Stimulated activated naive CD4-positive, alpha-beta T cell treated with Interleukin-2 at 50 U/mL for 16 hours (primary cell): ENCODE measurements at places on chromosomes 7 and 10.

DNA sequence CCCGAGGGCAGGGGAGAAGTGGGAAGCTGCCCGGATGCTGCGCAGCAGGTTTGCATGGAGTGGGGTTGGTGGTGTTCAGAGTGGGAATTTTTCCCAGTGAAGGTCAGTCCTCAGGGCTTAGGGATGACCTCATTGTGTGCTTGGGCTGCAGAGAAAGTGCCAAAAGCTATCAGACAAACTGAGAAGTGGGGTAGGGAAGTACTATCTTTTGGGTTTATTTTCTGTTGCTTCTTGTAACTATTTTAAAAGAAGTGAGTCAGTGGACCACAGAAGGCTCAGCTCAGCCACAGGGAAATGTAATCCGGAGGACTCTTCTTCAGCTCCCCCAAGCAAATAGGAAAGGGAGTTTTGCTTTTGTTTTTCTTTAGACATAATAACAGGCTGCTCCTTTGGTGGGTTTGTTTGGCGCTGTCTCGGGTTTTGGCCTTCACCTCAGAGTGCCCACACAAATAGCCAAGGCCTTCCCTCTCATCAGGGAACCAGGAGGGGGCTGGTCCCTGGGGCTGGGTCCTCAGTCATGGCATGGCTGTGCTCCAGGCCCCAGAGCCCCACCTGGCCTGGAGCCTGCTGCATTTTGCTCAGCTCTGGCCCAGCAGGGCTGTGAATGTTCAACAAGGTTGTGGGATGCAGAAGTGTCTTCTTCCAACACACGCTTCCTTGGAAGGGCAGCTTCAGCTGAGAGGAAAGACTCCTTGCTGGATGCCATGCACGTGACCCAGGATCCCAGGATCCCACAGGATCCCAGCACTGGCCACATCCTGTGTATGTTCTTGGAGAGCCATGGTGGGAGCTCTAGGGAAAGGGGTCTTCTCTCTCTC is 5.4 kb upstream of the FAM170B start:
- DNase-seq, result no peak

- no peak for DNase-seq
Measured at GRCh38 chr10:58608826-58609531, 96.3 kb downstream of the BICC1 start.

GRCh38 chr10:61733358-61733940 is 70.7 kb downstream of the CABCOCO1 start:
- no peak for DNase-seq

DNA sequence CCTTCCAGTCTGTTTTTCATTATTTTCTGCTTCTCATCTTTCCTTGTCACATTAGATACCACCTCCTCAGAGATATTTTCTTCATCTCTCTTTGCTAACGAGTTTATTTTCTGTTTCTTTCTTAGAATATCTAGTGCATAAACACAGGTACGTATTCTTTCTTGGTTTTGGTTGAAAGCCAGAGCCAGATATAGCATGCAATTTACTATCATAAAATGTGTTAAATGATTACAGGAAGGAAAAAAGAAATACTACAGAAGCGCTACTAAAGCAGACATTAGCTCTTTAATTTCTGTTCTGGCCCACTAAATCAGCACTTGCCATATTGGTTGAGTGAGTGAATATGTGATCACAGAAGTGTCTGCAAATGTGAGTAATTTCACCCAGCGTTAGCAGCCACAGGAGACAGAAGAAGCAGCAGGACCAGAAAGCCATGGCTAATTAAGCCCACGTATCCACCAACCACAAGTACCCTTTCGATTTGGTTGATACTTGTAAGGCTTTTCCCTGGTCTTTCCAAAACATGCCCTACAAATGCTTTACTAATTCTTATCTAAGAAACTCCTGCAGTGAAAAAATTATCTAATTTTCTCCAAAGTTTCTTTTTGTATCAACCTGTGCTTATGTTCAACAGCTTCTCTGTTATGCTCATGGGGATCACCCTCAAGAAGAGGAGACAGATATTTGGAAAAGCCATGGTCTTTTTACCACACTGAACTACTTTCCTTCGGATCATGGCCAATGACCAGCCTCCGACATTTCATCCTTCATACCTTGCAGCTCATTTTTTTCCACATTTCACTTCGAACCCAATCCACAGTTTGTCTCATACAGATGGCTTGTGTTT is 23.1 kb upstream of the MACC1 start:
- no peak for DNase-seq

GRCh38 chr7:19128856-19129255 is 11.4 kb upstream of the TWIST1 start:
- no peak for DNase-seq

GRCh38 chr7:85600395-85600794 is 413.5 kb upstream of the SEMA3D start:
- DNase-seq, result no peak

DNA sequence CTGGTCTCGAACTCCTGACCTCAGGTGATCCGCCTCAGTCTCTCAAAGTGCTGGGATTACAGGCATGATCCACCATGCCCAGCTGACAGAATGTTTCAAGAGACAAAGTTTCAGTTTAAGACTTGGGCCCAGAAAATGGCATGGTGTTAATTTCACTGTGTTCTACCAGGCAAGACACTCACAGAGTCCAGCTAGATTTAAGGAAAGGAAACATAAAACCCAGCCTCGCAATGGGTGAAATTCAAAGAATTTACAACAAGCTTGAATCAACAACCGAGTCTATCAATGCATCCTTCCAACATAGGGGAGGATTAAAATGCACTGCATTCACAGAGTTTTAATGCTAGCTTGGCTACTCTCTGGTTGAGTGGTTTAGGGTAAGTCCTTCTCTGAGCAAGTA is 764.0 kb downstream of the XPNPEP1 start:
- no peak for DNase-seq

GRCh38 chr10:22338185-22338900 is 7.0 kb upstream of the SPAG6 start:
- DNase-seq, result no peak

- DNase-seq, result no peak
Measured at GRCh38 chr7:100951888-100952560, 2.7 kb downstream of the MUC3A start.

DNA sequence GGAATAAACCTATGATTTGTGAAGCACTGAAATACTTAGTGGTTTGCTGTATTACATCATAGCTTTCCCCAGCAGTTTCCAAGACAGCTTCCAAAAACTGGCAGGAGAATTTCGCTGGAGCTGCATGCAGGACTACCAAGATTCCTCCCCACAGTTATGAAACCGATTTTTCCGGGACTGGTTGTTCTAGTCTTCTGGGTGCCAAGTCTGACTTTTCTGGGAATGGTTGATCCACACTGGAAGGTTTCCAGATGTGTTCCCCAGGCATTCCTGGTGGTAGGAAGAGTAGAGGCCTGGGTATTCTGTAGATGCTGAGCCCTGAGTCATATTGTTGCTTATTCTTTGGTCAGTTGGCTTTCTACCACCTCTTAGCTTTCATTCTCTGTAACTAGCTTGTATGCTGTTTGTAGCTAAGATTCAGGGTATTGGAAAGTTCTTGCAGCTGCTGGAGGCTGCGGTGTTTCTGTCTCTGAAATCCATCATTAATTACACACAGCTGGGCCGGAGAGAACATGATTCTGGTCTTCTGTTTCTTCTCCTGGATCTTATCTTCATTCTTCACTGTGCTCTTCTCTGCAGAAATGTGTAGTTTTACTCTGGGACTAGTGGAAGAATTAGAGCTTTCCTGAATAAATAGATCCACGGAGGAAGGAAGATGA is 6.3 kb downstream of the ABCC2 start:
- DNase-seq, result no peak

DNA sequence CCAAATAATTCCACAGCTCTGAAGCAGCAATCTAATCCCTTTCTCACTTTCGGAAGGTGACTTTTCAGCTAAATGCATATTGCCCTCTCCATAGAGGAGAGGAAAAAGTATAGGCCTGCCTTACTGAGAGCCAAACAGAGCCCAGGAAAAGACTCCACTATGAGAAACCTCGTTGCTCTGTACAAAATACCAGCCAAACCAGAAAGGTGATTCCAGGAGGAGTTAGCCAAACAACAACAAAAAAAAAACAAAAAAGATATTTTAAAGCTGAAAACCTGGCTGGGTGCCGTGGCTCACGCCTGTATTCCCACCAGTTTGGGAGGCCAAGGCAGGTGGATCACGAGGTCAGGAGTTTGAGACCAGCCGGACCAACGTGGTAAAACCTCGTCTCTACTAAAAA is 70.5 kb downstream of the HOXA1 start:
- DNase-seq, result no peak

DNA sequence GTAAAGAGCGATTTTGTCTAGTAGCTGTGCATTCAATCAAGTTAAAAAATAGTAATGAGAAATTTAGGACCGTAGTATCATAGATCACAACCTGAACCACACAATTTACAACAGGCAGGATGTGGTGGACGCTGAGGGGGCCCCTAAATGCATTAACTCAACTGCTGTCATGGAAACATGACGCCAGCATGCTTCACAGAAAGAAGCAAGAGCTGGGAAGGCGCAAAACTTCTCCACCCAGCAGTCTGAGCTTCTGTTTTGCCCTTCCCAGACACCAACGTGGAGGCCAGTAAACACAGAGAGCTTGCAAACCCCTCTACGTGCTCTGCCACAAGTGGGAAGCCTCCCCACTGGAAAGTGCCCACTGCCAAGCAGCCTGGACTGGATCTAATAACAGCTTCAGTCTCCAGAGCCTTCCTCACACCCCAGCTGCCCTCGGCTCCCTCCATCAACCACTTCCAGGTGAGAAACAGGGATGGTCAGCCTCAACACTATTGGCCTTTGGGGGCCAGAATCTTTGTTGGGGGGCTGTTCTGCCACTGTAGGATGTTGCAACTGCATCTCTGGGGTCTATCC is 151.8 kb downstream of the SFMBT2 start:
- DNase-seq, result peak; percentile 43

- peak; percentile 5 for DNase-seq
Measured at GRCh38 chr7:29285444-29285793, 90.8 kb downstream of the CHN2 start.

- DNase-seq, result no peak
Measured at GRCh38 chr10:43681220-43681619, 32.5 kb upstream of the ZNF32 start.

DNA sequence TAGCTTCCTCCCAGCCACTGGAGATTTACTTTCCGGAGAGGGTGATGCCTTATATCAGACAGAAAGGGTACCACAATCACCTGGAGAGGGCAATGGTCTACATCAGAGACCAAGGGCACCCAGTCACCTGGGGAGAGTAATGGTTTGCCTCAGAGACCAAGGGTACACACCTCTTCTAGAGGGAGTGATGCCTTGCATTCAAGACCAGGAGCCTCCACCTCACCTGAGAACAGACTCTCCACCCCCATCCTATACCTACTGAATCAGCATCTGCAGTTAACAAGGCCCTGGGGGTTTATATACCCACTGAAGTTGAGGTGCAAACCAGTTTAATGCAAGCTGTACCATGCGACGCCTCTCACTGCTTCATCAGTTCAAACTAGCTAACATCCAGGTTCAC is 270.2 kb upstream of the IGFBP3 start:
- no peak for DNase-seq

GRCh38 chr10:117086546-117086945 is 51.5 kb downstream of the VAX1 start:
- no peak for DNase-seq

DNA sequence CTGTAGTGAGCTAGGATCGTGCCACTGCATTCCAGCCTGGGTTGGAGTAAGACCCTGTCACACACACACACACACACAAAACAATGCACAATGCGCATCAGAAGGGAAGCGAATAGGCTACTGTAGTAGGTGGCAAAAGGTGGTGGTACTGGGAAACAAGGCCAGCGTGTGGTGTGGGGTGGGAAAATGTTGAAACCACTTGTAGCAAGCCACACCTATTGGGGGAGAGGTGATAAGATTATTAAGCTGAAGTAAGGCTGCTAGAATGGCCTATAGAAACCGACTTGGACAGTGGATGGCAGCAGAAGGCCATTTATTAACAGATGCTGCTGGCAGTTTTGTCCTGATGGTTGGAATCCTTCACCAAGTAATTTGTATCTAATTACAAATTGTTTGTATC is 7.2 kb upstream of the CHCHD1 start:
- no peak for DNase-seq

GRCh38 chr7:109479388-109479787 is 909.7 kb downstream of the DNAJB9 start:
- no peak for DNase-seq

DNA sequence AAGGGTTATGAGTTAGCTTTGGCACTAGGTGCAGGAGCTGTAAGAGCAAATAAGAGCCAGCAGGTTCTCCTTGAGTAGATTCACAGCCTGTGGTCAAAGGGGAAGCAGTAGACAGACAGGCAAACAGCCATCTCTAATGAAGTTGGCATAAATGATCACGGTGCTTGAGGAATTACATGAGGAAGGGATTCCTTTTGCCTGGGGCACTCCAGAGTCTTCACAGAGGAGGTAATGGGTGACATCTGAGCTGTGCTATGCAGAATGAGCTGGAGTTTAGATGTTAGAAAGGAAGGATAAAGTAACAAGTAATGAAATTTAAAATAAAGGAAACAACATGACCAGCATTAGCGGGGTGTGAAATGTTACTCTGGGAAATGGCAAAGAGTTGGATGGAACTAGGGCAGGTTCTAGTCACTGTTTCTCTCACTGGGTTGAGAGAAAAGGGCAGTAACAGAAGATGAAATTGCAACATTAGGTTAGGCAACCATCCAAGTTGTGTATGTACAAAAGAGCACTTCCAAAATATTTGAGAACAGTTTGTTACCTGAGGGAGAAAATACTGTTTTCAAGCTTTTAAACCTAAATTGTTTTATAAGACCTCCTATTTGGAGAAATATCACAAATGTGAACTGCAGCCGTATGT is 613.8 kb downstream of the PHTF2 start:
- no peak for DNase-seq

GRCh38 chr7:50806143-50806542 is 23.4 kb upstream of the GRB10 start:
- DNase-seq, result no peak

DNA sequence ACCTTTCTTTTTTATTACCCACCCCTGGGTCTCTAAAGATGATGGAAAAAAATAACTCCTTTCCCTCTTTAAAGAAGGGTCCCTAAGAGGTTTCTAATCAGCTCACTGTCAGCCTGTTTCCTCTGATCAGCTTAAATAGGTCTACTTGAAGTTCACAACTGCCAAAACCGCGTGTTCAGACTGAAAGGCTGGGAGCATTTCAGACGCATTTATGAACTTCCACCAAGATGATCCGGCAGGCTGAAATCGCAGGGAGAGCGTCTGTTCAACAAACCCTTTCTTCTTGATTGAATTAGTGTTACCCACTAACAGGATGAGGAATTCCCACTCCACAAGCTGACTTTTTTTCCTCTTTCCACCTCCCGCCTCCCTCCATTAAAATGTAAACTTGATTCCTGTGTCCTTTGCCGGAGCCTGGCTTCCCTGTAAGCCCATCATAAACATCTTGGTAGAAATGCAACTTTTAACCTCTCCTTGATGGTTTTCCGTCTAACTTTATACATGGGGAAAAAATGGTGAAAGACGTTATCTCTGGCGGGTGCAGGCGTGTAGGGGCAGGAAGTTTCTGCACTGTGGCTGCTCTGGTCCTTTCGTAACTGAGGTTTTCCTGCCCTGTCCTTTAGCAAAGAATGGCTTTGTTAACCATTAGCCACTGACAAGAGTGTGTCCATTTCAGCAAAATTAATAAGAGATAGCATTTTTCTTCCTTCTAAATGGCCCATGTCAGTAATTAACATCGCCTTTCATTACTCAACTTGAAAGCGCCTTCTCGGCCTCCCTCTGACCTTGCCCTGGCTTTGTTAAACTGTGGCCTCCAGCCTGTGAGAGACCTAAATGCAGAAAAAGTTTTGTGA is 130.7 kb downstream of the BAMBI start:
- DNase-seq, result no peak
